Fibroblast of skin of left biceps (primary cell): ENCODE measurements at places on chromosomes 6 and 20.

- no peak for DNase-seq
Measured at GRCh38 chr20:63057171-63058117, 50.7 kb upstream of the BHLHE23 start.

- DNase-seq, result no peak
Measured at GRCh38 chr6:5472571-5472970, 211.3 kb downstream of the FARS2 start.

DNA sequence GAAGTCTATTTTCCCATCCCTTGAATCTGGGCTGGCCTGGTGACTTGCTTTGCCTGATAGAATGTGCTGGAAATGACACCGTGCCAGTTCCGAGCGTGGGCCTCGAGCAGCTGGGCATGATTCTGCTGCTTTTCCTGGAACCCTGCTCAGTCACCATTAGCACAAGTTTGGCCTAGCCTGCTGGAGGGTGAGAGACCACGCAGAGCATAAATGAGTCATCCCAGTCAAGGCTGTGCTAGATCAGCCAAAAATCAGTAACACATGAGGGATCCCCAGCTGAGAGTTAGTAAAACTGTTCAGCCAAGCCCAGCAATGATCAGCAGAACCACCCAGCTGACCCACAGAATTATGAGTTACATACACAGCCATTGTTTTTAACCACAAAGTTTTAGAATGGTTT is 74.8 kb upstream of the TOP1 start:
- no peak for DNase-seq

GRCh38 chr6:38378801-38379200 is 260.9 kb downstream of the BTBD9 start:
- no peak for DNase-seq

GRCh38 chr6:36028088-36028876 is 674 bp downstream of the MAPK14 start:
- DNase-seq, result no peak

- no peak for DNase-seq
Measured at GRCh38 chr20:58096880-58097423, 131.5 kb downstream of the ANKRD60 start.

DNA sequence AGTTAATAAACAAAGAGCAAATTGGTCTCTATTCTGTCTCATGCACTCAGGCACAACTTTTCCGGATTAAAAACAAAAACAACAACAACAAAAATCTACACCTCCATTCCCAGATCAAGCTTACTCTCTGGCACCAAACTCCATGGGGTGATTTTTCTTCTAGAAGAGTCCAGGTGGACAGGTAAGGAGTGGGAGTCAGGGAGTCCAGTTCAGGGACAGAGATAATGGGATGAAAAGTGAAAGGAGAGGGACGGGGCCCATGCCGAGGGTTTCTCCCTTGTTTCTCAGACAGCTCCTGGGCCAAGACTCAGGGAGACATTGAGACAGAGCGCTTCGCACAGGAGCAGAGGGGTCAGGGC is 437 bp upstream of the HLA-A start:
- DNase-seq, result no peak

DNA sequence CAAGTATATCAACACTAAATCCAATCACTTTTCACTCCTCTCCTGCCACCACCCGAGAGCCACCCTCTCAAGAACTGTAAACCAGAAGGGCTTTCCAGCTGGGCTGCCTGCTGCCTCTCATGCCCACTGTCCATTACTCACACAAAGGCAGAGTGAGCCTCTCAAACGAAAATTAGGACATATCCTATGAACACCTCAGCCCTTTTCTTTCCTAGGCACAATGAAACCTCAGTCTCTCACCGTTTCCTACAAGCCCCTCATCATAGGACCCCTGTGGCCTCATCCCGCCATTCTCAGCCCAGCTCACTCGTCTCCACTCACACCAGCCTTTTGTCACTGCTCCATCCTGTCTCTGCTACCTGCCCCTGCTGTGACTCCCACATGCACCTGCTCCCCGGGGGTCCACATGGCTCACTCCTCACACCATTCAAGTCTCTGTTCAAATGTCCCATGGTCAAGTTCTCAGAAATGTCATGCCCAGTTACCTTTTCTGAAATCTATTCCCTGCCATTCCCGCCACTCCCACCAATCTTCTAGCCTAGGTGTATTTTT is 7.4 kb downstream of the HLA-F start:
- no peak for DNase-seq

DNA sequence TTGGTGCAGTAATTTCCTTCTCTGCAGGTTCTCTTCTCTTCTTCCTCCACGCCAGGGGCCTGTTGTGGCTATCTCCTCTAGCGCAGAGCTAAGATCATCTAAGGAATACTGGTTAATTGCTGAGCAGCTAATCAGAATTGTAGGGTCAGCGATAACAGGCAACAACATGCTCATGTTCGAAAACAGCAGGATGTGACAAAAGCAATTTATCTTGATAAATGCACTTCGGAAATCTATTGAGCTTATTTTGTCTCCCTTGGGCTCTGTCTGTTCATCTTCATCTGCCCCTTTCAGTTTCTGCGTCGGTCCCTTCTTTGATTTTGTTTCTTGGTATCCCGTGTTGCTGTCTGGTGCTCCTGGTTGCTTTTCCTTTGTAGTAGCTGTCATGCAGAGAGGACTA is 67.3 kb upstream of the MAP3K7 start:
- DNase-seq, result no peak

DNA sequence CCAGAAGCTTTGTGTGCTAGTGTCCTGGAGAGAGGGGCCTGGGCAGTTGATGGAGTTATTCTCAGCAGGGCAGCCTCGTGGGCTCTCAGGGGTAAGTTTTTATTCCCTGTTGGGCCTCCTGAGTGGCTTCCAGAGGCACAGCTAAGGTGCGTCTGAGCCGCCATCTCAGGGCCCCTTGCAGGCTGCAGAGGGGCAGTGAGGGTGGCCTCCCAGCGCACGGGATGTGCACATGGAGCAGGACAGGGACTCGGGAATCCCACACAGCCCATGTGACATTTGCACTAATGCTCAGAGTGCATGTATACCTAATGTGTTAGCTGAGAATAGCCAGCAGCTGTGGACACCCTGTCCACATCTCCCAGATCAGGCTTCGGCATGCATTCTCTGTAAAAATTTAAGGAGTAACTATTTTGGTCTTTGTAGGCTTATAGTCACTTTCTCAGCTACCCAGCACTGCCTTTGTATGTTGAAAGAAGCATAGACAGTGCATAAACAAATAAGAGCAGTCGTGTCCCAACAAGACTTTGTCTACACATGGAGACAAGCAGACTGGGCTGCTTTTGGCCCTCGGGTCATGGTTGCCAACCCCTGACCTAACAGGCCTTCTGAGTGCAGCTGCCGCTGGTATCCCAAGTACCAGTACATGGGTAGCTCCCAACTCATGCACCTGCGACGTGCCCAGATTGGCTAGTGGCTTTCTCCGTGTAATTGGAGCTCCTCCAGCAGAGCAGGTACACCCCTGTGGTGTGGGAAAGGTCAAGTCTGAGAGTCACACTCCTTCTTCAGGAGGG is 18.6 kb upstream of the CST9L start:
- DNase-seq, result no peak

GRCh38 chr6:52571099-52571755 is 5.6 kb downstream of the TRAM2 start:
- DNase-seq, result no peak

- DNase-seq, result no peak
Measured at GRCh38 chr6:34120953-34121675, 24.8 kb downstream of the GRM4 start.

GRCh38 chr6:130239755-130240154 is 17.0 kb upstream of the SAMD3 start:
- DNase-seq, result no peak

GRCh38 chr6:15303920-15304291 is 58.0 kb downstream of the JARID2 start:
- no peak for DNase-seq

- no peak for DNase-seq
Measured at GRCh38 chr20:35695978-35696377, 3.2 kb downstream of the NFS1 start.

DNA sequence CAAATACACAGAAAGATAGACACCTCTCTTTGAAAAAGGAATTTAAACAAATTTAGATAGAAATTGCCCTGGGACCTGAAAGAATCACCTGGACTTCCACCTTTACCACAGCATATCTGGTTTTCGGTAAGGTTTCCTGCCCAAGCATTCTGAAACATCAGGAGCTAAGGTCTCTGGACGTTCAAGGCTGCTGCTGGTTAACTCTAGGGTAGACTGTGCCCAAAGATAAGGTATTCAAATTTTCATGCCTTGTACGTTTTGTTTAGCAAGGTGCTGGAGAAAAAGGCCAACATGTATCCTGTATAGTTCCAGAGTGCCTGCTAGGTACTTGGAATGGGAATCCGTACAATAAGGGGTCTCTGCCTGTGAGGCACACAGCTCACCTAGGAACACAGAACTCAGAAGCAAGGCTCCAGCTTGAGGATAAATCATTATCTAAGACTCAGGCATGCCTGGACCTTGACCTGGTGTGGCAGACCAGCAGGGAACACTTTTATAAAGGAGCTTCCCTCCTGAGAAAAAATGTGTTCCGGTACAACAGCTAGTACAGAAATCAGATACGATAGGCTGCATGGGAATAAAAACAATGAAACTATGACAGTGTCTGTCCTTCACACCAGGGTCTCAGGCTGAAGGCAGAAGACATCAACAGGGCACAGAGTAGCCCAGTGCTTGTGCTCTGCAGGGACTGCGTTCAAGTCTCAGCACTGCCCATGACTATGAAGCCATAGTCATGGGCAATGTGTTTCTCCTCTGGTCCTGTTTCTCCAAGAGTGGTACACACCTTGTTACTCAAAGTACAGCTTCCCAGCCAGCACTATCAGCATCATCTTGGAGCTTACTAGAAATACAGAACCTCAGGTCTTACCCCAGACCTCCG is 70.4 kb downstream of the METTL24 start:
- no peak for DNase-seq

- no peak for DNase-seq
Measured at GRCh38 chr6:31662124-31662723, 1.6 kb upstream of the C6orf47 start.

- no peak for DNase-seq
Measured at GRCh38 chr6:141736104-141736503, 396.6 kb upstream of the GJE1 start.

DNA sequence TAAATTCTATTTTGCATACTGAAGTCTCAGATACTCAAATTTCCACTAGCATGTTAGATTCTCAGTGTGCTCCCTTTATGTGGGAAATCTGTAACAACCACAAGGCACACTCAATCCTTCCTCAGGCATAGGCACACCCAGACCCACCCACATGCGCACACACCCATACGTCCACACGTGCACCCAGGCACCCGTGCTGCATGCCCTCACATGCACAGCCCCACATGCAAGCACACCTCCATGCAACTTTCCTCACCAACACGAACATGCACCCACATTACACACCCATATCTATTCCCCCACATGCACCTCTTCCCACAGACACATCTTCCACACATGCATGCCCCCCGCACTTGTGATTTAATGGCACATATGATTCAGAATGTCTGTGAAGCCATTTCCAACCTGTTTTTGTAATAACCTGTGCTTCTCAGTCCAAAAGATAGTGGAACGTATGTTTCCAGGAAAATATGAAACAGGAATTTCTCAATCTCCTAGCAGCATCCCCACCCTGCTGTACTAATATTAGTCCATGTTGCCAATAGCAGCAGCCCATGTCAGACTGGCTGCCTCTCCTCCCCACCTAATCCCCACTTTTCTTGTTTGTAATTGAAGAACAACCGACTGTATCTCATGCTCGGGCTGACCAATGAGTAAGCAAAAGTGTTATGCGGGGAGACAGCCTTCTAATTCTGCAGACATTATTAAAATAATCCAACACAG is 11.3 kb upstream of the CYP24A1 start:
- no peak for DNase-seq
